ENCODE measurements at places on chromosomes 12 and 14. TPM values are rescaled to one million over a fixed set of nuclear protein-coding genes. Genes with fewer than 3 reads are reported as not detected.

The KRT7 gene
- total RNA-seq = 335 TPM

The LTBP2 gene
- total RNA-seq = 84.9 TPM

The KRT5 gene
- total RNA-seq = not detected

The DDN gene
- 0.06 TPM for total RNA-seq

The RPL10L gene
- total RNA-seq = not detected

The LPAR5 gene
- total RNA-seq = 15.0 TPM

The CAPS2 gene
- total RNA-seq = 12.4 TPM

The PPP4R4 gene
- total RNA-seq = 1.4 TPM

The PCNX1 gene
- total RNA-seq = 42.6 TPM

The ARG2 gene
- total RNA-seq = 9.5 TPM

The FAM90A1 gene
- 0.29 TPM for total RNA-seq

The RGS6 gene
- 1.1 TPM for total RNA-seq

The SERPINA1 gene
- total RNA-seq = 348 TPM

The DNAH10 gene
- total RNA-seq = 0.23 TPM

The TPCN1 gene
- 97.1 TPM for total RNA-seq

The RASSF9 gene
- total RNA-seq = 1.9 TPM

The MYF6 gene
- not detected for total RNA-seq

The TROAP gene
- 2.0 TPM for total RNA-seq

The SSTR1 gene
- 3.4 TPM for total RNA-seq

The NAA25 gene
- total RNA-seq = 15.8 TPM

The SLCO1B1 gene
- 0.12 TPM for total RNA-seq

The PRIM1 gene
- total RNA-seq = 3.9 TPM

The VSIG10 gene
- total RNA-seq = 48.9 TPM

The HOXC6 gene
- 0.26 TPM for total RNA-seq

The TTC9 gene
- 8.1 TPM for total RNA-seq

The RNASE7 gene
- total RNA-seq = 22.1 TPM

The PLEKHG3 gene
- total RNA-seq = 101 TPM

The CCDC184 gene
- total RNA-seq = 5.2 TPM

The LRRC10 gene
- not detected for total RNA-seq

The DIP2B gene
- total RNA-seq = 23.1 TPM

The ADAM21 gene
- 0.40 TPM for total RNA-seq

The RTL1 gene
- 0.09 TPM for total RNA-seq

The LUM gene
- 172 TPM for total RNA-seq

The RTN1 gene
- total RNA-seq = 46.0 TPM

The SHMT2 gene
- 65.1 TPM for total RNA-seq

The GALNT9 gene
- 0.12 TPM for total RNA-seq

The AGAP2 gene
- total RNA-seq = 2.6 TPM

The ADCY6 gene
- total RNA-seq = 69.9 TPM

The TMEM121 gene
- 3.7 TPM for total RNA-seq

The CCDC198 gene
- 110 TPM for total RNA-seq

The YY1 gene
- 63.8 TPM for total RNA-seq

The DGLUCY gene
- 97.6 TPM for total RNA-seq

The FAIM2 gene
- total RNA-seq = 13.0 TPM

The OR4E2 gene
- not detected for total RNA-seq

The OSGEP gene
- 35.4 TPM for total RNA-seq

The C12orf57 gene
- total RNA-seq = 265 TPM

The TMEM179 gene
- 1.5 TPM for total RNA-seq

The CLEC2D gene
- total RNA-seq = 9.0 TPM

The GDF11 gene
- total RNA-seq = 11.5 TPM

The MCRS1 gene
- total RNA-seq = 64.5 TPM

The REC8 gene
- total RNA-seq = 208 TPM

The ESR2 gene
- 0.26 TPM for total RNA-seq

The CCDC85C gene
- 41.3 TPM for total RNA-seq

The TAS2R42 gene
- total RNA-seq = not detected

The KCNK13 gene
- total RNA-seq = 1.4 TPM

The C2CD5 gene
- total RNA-seq = 54.2 TPM

The P2RX7 gene
- total RNA-seq = 7.7 TPM
